ENCODE measurements at places on chromosomes 2 and 18. TPM values are rescaled to one million over a fixed set of nuclear protein-coding genes. Genes with fewer than 3 reads are reported as not detected.

DNA sequence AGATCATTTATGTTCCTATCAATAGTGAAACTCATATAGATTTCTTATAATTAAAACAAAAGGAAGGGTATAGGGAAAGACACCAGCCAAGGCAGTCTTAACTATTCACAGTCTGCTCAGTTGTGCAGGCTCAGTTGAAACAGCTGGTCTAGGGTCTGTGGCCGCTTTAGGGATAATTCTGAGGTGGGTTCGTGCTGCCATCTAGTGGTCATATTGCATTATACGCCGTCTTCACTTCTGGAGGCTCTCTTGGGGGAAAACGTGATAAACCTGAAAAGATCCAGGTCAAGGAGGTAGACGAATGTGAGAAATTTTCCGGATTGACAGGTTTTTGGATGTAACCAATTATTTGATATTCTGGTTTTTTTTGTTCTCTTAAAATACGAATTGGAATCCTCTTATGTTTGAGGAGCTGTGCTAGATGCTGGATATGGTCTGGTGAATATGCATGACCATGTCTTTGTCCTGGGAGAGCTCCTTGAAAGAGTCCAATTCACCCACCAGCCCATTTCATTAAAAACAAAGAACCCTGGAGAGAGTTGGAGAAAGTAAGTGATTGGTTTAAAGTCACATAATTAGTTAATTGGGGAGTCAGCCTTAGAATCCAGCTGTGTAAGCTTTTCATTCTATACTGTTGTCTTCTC, 492.4 kb downstream of the PLCL1 start:
- no peak overlapping the region for H3K27ac ChIP-seq
- H3K36me3 ChIP-seq, result peaks cover 4% of the 10 kb centered on the region
- H3K4me3 ChIP-seq, result no peak overlapping the region
- peak; percentile 25 for DNase-seq
- peaks cover 34% of the 10 kb centered on the region for H3K27me3 ChIP-seq

- DNase-seq, result no peak
- H3K36me3 ChIP-seq, result no peaks in the 10 kb centered on the region
These were observed 673.4 kb downstream of the SLC4A3 start for GRCh38 chr2:220300806-220301205.

DNA sequence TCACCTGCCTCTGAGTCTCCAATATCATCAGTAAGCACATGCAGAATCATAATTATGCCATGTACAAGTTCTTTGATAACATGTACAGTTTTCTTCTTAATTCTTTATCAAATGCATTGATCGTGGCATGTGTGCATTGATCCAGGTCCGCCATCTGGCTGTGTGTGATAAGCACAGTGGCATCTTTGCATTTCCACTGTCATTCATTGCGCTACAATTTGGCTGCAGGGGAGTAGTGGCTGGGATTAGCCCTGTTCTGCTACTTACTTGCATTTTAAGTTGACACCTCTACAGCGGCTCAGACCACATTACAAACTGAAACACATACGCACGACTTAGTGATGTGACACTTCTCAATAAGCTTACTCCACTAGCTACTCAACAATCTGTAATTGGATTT, 83.6 kb upstream of the OTX1 start:
- H3K4me1 ChIP-seq, result no peaks in the 10 kb centered on the region
- H3K36me3 ChIP-seq, result peaks cover 4% of the 10 kb centered on the region
- no peak for DNase-seq
- H3K4me3 ChIP-seq, result no peak overlapping the region
- H3K27me3 ChIP-seq, result no peaks in the 10 kb centered on the region

GRCh38 chr2:18445433-18446320, 114.8 kb downstream of the RDH14 start:
- peaks cover 38% of the 10 kb centered on the region for H3K27me3 ChIP-seq
- H3K27ac ChIP-seq, result no peak overlapping the region
- H3K4me1 ChIP-seq, result no peaks in the 10 kb centered on the region
- no peak for DNase-seq
- no peaks in the 10 kb centered on the region for H3K36me3 ChIP-seq

Gene FAP
- not detected for total RNA-seq

Measured in T-helper 17 cell (primary cell).